ENCODE measurements at places on chromosomes 12 and 14.

- no peak for DNase-seq
Measured at GRCh38 chr12:18595412-18595811, 142.4 kb downstream of the PLCZ1 start.

DNA sequence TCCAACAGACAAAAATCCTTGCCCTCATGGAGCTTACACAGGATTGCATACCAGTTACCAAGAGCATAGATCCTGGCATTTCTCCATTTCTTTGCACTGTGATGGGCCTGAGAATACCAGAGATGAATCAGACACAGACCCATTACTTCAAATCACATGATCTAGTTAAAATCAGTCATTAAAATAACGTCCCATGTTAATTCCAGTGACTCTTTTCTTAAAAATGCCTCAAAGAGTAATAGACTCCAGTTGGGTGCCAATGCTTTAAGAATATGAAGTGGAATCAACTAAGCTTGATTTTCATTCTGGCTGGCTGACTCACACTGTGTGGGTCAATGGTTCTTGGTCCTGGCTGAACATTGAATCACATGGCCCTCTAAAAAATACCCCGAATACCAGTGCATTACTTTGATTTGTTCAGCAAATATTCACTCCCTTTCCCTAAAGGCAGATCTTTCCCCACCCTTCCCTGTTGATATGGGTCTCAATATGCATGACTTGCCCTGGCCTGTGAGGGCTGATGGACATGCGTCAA is 11.0 kb downstream of the ASB2 start:
- no peak for DNase-seq

GRCh38 chr14:103930051-103930604 is 1.9 kb downstream of the TDRD9 start:
- no peak for DNase-seq

DNA sequence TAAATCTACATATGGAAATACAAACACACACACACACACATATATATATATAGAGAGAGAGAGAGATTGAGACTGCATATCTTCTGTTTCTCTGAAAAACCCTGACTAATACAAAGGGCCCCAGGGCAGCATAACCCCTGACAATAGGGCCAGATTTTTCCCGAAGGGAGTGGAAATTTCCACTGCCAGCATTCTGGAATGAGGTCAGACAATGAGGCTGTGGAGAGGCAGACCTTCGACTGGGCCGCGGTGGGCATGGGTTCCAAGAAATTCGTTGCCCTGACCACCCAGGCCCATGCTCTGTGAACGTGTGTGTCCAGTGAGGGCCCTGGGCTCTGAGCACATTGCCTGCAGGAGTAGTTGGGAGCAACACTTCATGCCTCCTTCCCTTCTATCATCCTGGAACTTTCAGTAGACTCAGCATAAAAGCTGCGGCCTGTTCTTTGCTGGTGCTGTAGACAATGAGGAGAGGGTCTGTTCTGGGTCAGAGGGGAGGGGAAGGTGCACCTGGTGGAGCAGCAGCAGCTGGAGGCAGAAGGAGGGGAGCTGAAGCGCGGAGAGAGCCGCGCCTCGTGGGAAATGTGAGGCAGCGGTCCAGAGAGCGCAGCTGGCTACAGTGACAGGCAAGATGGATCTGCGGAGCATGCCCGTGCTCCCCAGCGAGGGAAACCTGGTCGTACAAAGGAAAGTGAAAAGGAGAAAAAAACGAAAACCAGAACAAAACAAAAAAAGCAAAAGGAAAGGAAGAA is 25.6 kb upstream of the CCDC60 start:
- DNase-seq = no peak

GRCh38 chr14:81211844-81212243 is 8.9 kb downstream of the GTF2A1 start:
- no peak for DNase-seq

GRCh38 chr14:42628602-42629001 is 1021.9 kb downstream of the LRFN5 start:
- DNase-seq = no peak

DNA sequence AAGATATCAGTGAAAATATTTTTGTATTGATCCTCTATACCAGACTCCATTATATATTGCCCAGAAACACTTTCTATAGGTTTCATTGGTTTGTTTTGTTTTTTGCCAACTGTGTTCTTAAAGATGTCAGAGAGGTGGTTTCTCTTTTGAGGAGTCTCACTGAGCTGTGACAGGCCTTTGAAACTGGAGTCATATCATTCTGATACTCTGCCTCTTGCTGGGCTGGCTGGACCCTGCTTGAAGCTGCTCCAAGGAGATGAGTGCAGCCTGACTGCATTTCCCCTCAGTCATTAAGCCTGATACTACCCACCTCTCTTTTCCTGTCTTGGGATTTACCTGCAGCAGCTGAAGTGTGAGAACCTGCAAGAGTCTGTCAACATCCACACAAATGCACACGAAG is 16.4 kb upstream of the TAS2R30 start:
- no peak for DNase-seq

GRCh38 chr12:106192659-106193393 is 54.1 kb upstream of the NUAK1 start:
- DNase-seq = no peak

- DNase-seq = no peak
Measured at GRCh38 chr14:64856529-64857445, 22.9 kb downstream of the SPTB start.

GRCh38 chr12:32034045-32034444 is 72.6 kb upstream of the BICD1 start:
- DNase-seq = no peak

- no peak for DNase-seq
Measured at GRCh38 chr14:58770491-58770982, 132.8 kb downstream of the DACT1 start.

DNA sequence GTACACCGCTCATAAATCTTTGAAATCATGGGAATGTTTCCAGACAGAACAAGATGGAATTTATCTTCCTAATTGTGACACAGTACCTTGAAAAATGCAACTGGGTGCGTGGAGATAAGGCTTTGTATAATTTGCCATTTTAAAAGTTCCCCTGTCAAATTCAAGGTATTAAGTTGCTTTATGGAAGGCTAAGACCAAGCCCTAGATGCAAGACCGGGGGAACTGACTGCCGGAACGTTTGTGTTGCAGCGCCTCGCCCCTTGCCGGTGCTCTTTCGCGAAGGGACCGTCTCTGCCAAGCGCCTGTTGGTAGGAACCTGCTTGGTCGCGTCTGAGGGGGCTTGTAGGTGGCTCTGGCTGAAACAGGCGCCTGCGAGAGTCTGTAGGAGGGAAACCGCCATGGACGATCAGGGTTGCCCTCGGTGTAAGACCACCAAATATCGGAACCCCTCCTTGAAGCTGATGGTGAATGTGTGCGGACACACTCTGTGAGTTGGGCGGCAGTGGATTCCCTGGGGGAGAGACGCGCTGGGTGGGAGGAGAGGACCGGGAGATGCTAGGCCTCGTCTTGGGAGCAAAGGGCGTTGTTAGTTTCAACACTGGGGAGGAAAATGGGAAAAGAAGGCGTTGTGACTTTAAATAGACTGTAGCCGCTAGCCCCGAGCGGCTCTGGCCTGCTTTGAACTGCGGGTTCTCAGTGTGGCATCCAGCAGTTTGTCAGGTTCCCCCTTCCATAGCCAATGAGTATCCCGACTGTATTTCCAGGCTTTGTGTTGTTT is at the start of gene MNAT1:
TSS of gene MNAT1 (plus strand) at position 297 of the 778 bp plus-strand sequence. CDS start at position 399, 102 bp downstream.
- peak; percentile 91 for DNase-seq

GRCh38 chr12:87991483-87991882 is 37.7 kb downstream of the C12orf50 start:
- DNase-seq = no peak

- DNase-seq = no peak
Measured at GRCh38 chr12:94092516-94093241, 55.7 kb upstream of the PLXNC1 start.

DNA sequence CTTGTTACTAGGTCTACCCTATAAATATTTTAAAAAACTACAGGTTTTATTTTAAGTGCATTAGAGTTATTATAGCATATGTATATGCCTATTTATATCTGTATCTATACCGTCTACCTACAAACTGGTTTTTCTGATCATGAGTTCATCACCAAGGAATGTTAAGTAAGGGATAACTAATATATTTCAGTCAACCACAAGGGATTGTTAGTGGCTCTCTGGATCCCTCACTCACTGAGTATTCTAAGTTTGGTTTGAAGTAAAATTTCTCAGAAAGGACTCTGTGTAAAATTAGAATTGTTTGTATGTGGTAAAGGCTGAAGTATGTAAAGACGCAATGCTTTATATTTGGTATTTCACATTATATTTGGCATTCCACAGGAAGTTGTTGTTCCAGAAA is 4.8 kb downstream of the EPYC start:
- DNase-seq = no peak

GRCh38 chr14:81123811-81124210 is 96.9 kb downstream of the GTF2A1 start:
- DNase-seq = no peak

DNA sequence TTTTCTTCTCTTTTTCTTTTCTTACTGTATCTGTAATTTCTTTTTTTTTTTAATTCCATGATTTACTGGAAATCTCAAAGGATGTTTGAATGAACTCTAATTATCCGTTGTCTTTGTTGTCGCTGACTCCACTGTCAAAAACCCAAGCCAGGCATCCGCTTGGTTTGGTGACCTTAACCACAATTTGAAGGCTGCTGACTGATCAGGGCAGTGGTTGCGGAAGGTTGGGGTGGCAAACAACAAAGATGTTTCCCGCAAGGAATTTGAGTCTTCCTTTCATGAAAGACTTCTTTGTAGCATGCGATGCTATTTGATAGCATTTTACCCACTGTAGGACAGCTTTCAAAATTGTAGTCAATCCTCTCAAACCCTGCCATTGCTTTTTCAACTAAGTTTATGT is 1013.8 kb downstream of the DIO2 start:
- DNase-seq = no peak

DNA sequence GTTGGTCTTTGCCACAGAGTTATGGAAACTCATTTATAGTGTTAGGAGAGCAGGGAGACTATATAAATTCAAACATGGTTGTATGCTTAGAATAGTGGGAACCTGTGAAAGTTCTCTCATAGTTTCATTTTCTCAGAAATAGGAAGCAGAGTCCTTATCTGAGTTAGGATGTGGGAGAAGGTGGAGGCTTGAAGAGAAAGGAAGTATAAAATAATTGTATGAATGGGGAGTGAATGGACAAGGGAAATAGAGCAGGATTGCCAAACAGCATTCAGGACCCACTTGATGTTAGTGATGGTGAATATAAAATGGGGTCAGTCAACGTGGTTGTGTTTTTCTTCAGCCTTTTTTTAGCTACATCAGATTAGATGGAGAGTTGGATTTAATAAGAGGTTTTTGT is 34.0 kb upstream of the TPH2 start:
- DNase-seq = no peak

DNA sequence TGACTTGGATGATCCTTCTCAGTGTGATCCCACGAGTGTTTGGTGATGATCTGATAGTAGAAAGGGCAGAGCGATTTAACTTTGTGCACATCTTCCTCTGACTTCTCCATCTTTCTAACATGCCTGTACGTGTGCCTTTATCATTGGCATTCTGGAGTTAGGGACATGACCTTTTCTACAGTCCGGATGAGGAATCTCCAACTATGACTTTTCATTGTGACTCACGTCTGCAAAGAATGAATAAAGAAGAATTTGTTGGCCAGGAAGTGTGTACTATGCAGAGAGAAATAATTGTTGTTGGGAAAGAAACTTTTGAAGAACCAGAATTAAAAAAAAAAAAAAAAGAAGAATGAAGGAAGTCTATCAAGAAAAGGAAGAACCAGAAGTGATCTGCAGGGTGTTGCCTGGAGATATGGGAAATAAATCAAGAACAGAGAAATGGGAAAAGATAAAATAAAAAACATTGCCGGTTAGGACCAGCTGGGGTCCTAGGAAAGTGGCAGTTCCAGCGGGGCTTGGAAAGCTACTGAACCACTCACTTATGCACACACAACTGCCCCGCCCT is 25.3 kb downstream of the PPFIBP1 start:
- no peak for DNase-seq

DNA sequence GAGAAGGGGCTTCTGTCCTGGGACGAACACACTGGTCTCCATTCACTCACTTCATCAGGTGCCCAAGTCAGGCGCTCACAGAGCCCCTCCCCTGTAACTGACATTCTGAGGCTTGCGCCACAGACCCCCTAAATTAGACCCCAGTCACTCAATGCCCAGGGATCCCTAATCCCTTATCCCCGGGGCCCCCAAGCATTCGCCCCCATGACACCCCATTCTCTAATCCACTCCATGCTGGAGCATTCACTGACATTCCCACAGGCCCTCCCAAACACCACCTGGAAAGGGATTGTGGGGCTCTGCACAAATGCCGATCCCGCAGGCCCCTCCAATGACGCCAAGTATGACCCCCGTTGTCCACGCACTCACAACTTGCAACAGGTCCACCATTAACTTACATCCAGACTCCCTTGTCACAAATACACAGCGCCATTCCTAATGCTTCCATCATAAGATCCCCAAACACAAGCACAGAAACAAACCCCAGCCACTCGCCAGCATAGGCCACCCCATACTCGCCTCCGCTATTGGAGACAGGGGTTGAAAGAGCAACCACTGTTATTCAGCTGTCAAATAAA is 1.5 kb downstream of the ZNF605 start:
- DNase-seq = no peak

DNA sequence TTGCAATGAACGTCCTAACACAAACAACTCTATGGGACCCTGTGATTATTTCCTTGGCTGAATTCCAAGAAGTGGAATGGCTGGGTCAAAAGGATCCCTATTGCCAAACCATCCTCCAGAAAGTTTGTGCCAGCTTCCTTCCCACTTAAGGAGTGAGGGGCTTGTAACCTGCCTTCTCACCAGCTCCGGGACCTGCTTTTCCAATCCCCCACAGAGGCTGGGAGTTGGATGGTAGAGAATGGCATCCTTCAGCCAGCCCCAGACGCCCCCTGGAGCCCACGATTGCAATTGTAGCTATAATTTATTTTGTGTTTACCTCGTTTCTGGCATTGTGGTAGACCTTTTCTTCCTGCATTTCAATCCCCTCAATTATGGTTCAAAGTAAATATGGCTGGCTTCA is 9.7 kb upstream of the ZDHHC22 start:
- no peak for DNase-seq

- DNase-seq = no peak
Measured at GRCh38 chr14:69479696-69480095, 4.8 kb upstream of the PLEKHD1 start.

DNA sequence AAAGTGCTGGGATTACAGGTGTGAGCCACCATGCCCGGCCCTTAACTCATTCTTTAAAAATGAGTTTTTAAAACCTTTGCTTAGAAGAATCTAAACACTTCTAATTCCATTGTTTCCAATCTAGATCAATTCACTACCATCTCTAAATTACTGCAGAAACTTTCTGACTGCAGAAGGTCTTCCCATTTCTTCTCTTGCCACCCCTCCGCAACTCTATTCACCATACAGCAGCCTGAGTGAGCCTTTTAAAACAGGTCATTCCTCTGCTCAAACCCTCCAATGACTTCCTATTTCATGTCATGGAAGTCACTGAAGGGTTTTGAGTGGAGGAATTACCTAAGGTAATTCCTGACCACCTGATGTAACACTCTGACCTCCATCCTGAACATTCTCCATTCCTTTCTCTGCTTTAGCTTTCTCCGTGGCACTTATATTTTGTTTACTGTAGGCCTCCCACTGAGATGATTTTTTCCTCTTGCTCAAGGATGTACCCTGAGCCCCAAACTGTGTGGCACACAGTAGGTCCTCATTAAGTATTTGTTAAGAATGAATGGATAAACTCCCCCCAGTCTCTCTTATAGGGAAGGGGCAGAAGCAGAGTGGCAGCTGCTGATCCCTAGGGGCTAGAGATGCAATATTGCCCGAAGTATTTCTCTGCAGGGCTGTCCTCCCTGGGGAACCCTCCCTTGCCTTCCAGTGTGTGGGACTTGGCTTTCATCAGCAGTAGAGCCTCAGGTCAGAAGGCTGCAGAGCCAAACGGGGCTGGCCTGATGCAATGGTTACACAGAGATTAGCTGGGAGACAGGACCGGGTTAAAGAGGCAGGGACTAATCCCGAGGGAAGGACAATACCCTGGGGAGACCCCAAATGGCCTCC is 1.2 kb downstream of the DDIT3 start:
- DNase-seq = peak; percentile 66
